ENCODE measurements at places on chromosomes 2 and 18. TPM values are rescaled to one million over a fixed set of nuclear protein-coding genes. Genes with fewer than 3 reads are reported as not detected.

DNA sequence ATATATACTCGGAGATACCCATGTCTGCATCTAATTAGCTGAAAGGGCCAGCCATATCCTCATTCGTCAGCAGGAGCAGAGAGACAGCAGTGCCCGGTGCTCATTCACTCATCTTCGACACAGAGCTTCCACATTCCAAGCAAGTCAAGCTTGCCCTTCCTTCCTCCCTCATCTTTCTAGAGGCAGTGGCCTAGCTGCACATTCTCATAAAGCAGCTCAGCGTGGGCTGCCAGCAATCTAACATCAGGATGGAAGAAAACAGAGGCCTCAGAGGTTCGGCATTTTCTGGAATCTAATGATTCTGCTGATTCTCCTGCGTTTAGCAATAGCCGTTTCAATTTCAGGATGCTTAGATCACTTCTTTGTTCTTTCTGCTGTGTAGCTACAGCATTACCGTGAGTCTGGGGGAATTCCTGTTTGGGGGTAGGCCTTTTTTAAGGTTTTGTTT lies 68.8 kb downstream of the CLHC1 start:
- DNase-seq: no peak
- peaks cover 46% of the 10 kb centered on the region for H3K4me1 ChIP-seq
- no peaks in the 10 kb centered on the region for H3K36me3 ChIP-seq
- H3K4me3 ChIP-seq: no peak overlapping the region
- H3K27ac ChIP-seq: peak overlapping the region; percentile 43

The HES6 gene
- 12.3 TPM for total RNA-seq

DNA sequence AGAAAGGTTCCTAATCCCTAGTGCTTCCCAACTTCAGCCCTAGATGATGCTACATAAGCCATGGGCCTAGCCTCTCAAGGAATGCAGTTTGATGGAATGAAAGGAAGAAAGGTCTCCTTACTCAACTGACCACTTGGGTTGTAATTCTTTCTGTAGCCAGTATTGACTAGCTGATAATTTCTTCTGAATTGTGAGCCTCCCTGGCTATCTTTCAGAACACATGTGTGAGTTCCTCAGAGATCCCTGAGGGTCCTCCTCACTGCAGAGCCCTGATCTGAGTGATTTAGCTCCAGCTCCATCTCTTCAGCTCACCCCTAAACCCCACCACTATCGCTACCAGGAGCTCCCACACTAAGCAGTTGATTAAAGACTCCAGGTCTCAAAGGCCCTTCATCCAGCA lies 31.5 kb downstream of the CFAP210 start:
- no peaks in the 10 kb centered on the region for H3K27me3 ChIP-seq
- DNase-seq: no peak
- H3K36me3 ChIP-seq: no peaks in the 10 kb centered on the region
- H3K4me1 ChIP-seq: no peaks in the 10 kb centered on the region

The TCF7L1 gene
- 8.8 TPM for total RNA-seq

The NAT8 gene
- not detected for total RNA-seq

The TPO gene
- 24.1 TPM for total RNA-seq

The TOGARAM2 gene
- 0.49 TPM for total RNA-seq
